SW 1271 (cell line): ENCODE measurements at places on chromosomes 3 and 15.

- DNase-seq, result peak; percentile 97
Observed at GRCh38 chr15:45198337-45199135, 10.8 kb upstream of the SHF start.

GRCh38 chr15:68993276-68993675 lies 21.2 kb upstream of the NOX5 start:
- no peak for DNase-seq

GRCh38 chr3:54188176-54188791 lies 65.9 kb downstream of the CACNA2D3 start:
- no peak for DNase-seq

DNA sequence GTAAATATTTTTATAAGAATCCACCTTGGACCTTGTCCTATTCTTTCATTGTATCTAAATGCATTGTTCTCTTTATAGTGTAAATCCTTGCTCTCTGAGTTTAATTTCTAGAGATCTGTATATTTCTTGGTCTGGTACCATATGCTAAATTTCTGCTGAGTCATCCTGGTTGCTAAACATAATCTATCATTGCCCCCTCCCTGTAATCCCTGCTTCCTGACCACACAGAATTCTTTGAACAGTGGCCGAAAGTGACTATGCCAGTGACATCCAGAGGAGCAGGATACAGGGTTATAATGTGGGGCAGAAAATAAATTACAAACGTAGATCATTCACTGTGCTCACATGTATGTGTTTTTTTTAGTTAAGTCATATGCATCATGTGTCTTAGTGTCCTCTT lies 143.1 kb downstream of the DIPK2A start:
- no peak for DNase-seq

- no peak for DNase-seq
Observed at GRCh38 chr3:76669322-76669721, 370.6 kb upstream of the ROBO2 start.

DNA sequence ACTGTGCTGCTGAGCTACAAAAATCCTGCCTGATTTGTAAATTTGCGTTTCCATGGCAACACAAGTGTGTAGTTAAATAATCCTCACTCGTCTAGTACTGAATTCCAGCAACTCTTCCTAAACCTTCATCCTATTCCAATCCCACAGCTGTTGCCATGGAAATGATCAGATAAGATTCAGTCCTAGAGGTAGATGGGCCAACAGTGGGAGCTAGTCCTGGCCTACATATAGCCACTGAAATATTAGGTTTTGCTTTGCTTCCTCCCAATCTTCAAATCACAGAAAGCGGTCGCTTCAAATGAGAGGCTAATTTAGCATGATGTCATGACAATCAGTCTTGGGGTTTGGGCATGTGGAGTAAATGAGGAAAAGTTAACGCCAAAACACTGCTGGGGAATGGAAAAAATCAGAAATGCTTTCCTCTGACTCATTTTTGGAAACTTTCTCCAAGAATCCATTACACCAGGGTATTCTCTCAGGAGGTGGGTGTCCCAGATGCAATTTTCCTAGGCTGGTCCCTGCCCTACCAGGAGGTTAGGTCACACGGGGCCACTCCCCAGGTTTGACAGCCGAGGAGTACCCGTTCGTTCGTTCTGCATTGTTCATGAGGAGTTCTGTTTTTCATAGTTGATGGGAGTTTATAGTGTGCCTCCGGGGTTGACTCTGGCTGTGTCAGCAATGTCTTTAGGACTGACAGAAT lies 159.2 kb upstream of the SLCO3A1 start:
- no peak for DNase-seq

DNA sequence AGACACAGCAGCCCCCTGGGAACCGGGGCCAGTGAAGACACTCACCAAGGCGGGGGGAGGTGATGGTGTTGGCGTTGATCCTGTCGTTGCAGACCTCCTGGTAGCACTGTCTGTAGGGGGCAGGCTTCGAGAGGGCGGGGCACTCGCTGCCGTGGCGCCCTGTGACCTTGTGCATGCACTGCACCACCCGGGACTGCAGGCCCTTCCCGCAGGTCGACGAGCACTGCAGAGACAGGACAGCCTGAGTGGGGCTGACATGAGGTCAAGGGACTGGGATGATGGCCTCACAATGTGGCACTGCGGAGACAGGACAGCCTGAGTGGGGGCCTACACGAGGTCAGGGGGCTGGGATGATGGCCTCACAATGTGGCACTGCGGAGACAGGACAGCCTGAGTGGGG lies 242.8 kb upstream of the LYSMD4 start:
- no peak for DNase-seq

DNA sequence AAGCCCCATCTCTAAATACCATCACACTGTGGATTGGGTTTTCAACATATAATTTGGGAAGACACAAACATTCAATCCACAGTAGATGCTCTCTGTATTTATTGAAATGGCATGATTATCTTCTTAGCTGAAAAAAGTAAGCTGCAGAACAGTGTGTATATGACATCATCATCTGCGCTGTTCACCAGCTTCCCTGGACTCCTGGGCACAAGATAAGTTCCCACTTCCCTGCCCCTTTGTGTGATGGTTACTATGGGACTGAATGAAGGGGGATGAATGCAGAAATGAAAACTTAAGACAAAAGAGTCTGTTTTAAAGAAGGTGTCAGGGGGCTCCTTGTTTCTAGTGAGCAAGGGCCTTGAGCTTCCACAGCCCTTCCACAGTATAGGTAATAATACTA lies 20.0 kb upstream of the GPD1L start:
- no peak for DNase-seq

DNA sequence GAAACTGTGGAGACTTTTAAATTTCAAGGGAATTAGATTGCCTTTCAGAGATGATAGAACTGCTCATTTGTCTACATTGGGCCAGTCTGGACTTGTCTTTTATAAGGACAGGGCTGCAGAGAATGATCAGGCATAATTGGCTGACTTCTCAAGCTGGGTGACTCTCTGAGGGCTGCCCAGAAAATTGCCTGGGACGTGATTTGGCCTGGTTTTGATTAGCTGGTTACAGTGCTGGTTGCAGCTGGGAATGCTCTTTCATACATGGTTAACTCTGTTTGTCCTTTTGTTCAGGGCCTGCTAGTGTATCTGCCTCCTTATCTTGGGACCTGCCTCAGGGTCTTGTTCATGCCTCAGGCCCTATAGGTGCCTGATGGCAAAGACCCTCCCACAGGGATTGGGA lies 245.6 kb downstream of the CLSTN2 start:
- no peak for DNase-seq

- no peak for DNase-seq
Observed at GRCh38 chr3:26631390-26631738, 8.8 kb downstream of the LRRC3B start.

- no peak for DNase-seq
Observed at GRCh38 chr3:40605960-40606359, 81.2 kb downstream of the ZNF621 start.

DNA sequence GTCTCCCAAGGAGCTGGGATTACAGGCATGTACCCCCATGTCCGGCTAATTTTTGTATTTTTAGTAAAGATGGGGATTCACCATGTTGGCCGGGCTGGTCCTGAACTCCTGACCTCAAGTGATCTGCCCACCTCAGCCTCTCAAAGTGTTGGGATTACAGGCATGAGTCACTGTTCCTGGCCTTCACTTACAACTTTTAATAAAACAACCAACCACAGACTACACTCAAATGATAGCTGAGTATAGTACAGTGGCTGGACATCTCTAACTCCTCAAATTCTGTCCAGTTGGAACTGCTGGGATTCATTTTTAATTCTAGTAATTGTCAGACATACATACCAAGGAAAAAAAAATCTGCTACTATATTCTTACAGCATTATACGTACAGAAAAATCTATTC lies 71.0 kb downstream of the PBRM1 start:
- DNase-seq, result no peak

DNA sequence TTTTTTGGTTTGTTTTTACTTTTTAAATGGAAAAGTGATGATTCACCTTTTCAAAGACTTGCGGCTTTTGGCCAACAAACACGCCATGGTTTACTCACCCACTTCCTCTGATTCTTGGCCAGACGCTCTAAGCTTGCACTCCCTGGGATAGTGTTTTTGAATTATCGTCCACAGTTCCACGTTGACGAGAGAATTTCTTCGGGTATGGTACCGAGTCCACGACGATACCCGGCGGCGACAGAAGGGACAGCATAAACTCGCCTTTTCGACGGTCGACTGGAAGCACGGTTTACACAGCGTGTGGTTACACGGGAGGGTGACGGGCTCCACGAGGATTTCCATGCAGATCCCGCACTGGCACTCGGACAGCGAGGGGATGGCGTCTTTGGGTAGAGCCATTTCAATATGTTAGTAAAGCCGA lies 783 bp downstream of the RNF168 start:
- DNase-seq, result peak; percentile 67

DNA sequence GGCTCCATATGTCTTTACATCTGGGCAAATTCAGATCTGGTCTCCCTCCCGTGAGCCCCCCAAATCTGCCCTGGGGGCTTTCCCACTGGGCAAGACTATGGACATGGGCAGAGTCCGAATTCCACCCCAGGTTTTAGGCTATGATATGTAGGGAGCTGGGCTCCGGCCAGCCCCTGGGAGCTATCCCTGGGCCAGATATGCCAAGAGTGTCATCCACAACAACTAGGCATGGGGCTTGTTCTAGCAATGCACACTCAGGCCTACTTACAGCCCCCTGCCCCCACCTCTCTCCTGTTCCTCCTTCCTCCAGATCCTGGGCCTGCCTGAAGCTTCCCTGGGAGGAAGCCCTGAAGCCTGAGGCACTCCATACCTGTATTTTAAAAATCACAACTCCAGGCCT lies 622 bp downstream of the XIRP1 start:
- no peak for DNase-seq

GRCh38 chr3:173770796-173771573 lies 373.4 kb downstream of the NLGN1 start:
- no peak for DNase-seq

- DNase-seq, result no peak
Observed at GRCh38 chr15:80999623-81000036, 1.1 kb upstream of the TLNRD1 start.

- no peak for DNase-seq
Observed at GRCh38 chr15:94844538-94845389, 613.4 kb downstream of the MCTP2 start.

GRCh38 chr3:69011096-69011730 lies 2.3 kb downstream of the EOGT start:
- no peak for DNase-seq

- DNase-seq, result no peak
Observed at GRCh38 chr3:58375254-58375653, 42.6 kb downstream of the PXK start.

DNA sequence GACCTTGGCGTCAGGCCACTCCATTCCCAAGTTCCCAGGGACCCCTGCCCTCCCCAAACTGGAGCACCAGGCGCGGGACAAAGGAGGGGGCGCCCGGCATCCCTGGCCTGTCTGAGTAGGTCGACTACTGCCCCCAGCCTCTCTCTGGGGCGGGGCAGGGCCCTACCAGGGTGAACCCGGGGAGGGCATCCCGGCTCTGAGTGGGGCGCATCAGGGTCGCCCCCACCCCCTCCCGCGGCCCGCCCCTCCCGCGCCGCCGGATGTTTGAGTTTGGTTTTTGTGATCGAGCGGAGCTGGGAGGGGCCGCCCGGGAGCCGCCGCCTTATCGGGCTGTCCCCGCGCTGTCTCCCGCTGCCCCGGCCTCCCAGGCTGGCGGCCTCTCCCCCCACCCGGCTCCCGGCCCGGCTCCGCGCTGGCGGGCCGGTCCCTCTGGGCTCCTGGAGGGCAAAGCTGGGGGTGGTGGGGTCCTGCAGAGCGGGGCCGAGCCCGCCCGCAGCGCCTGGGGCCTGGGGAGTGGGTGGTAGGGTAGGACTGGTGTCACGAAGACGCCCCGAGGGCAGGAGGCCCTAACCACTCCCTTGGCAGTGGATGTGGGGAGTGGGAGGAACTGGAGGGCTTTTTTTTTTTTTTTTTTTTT lies 47.2 kb upstream of the SMAD6 start:
- no peak for DNase-seq

GRCh38 chr3:67540198-67540894 lies 114.1 kb downstream of the SUCLG2 start:
- no peak for DNase-seq

DNA sequence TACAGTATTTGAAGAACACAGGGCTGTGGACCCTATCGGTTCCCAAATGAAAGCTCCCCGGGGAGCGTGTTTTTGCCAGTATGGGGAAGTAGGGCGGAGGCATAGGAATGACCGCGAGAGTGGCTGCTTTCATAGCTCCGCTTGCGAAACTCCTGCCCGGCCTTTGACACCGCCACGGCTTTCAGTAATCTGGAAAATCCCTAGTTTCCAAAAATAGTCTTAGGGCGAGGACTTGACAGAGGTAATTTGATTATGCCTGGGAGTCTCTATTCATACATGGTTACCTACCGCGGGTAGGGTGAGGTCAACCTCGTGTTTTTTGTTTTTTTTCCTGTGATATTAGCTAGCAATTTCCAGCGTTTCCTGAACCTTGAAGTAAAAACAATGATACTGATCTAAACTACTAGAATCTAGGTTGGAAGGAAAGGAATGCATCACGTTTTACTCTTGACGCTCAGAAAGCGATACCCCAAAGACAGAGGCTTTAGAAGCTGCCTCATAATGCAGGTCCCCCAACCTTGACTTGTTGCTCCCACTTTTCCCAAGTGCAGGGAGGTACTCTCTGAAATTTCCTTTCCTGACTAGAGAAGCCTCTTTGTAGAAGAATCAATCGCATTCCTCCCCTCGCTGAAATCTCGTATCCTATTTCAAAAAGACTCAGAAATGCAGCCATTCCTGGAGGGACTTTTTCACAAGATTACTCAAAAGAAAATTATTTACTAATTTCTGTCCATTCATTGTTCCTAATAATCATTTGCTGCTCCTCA lies 894 bp upstream of the CCNL1 start:
- DNase-seq, result peak; percentile 82

DNA sequence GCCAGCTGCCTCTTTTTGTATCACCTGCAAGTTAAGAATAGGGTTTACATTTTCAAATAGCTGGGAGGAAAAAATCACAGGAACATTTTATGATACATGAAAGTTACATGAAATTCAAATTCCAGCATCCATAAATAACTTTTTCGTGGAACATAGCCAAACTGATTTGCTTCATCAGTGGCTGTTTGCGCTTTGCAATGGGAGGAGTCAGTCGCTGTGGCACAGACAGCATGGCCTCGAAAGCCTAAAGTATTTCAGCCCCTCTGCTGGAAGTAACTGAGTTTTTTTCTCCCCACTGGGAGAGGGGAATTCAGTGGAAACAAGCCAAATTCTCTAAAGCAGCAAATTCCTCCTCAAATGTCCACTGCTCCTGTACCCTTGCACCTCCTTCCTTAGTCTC lies 271.9 kb downstream of the SUCLG2 start:
- no peak for DNase-seq

DNA sequence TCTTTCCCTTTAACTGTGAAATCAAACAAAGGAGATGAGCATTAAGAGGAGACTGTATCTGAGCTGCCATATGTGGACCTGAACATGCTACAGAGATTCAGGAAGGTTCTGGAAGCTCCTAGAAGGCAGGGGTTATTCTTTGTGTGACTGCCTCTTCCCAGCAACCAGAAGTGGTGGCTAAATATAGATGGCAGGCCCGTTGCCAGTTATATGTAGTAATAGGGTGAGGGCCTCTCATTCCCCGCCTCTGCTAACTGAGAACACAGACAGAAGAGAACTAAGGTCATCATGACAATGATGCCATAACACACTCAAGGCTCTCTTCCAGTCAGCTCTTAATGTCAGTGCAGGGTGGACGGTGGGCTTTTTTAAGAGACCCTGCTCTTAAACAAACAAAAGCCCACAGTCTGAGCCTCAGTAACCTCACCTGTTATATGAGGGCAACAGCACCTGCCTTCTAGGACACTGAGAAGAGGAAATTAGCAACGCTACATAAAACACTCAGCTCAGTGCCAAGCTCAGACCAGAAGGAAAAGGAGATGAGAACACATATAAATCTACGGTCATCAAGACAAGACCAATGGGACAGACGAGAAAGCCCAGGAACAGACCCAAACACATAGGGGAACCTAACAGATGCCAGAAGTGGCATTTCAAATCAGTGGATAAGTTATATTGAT lies 22.3 kb downstream of the CFAP92 start:
- DNase-seq, result no peak
